ENCODE measurements at places on chromosomes 16 and 17. TPM values are rescaled to one million over a fixed set of nuclear protein-coding genes. Genes with fewer than 3 reads are reported as not detected.

TBC1D3 gene
- polyA plus RNA-seq = 0.06 TPM

KRT9 gene
- not detected for polyA plus RNA-seq

KRT222 gene
- 0.65 TPM for polyA plus RNA-seq

LGALS9B gene
- polyA plus RNA-seq = not detected

TMEM114 gene
- polyA plus RNA-seq = not detected

GRCh38 chr16:22347100-22347820 lies 27.2 kb downstream of the CDR2 start:
- no peak for DNase-seq

GRCh38 chr17:9241371-9241712 lies 220.0 kb downstream of the NTN1 start:
- no peak for DNase-seq

Data from urinary bladder (tissue), 4 donors.